Stimulated activated CD8-positive, alpha-beta memory T cell treated with anti-CD3 and anti-CD28 coated beads, Interleukin-2, amount 100 ng/mL, for 1 hour (primary cell): ENCODE measurements at places on chromosomes 7 and 10.

DNA sequence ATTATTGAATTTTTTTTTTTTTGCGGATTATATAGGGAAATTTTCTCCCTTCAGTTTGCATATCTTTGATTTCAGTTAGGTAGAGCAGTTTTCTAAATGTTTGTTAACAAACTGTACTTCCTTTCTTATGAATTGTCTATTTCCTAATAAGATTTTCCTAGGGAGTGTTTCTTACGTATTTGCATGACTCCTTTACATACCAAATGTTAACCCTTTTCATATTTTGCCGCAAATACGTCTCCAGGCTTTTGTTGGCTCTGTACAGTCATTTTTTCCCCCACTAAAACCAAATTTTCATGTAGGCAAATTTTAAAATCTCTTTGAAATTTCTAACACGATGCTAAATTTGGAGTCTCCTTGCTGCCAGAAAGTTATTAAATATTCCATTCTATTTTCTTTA is 1.9 kb upstream of the FRAT2 start:
- DNase-seq: no peak

DNA sequence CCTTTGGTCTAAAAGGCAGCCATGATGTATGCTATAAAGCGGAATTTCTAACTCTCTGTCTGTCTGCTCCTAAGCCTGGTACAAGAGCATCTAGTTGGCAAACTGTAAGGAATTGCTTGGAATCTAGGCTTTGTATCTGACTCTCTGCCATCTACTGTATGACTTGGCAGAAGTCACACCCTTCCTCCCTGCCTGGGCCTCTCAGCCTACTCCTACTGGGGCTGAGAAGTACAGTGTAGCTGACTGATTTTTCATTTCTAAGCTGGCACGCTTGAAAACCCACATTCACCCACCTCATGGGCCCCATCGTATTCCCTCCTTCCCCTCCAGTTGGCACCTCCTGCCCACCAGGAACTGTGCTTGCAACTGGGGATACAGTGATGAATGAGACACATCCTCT is 435.2 kb downstream of the PLXNA4 start:
- no peak for DNase-seq

DNA sequence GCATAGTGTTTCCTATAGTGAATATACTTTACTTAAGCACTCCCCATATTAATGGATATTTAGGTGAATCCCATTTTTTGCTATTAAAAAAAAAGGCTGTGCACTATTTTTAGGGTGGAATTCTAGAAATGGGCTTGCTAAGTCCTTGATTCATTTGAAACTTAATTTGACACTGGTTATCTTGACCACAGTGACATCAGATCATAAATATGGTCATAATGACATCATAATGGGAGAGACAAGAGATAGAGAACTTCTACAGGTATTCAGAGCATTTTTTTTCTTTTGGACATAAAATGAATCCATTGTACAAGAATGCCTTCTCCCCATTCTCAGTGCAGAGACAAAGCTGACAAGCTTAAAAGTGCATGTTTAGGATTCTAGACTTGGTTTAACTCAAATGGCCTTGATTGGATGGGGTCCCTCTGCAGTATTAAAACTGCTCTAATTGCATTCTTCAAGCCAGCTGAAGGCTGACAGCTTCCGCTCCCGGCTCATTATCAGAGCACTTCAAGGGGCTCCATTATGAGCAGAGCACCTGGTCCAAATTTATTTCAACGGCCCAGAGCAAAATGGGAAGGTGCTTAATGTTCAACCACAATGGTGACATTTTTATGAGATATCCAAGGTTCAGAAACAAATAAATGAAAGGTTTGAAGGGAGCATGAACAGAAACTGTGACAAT is 104.8 kb downstream of the JAZF1 start:
- no peak for DNase-seq

- DNase-seq: no peak
Measured at GRCh38 chr7:43385309-43385680, 197.6 kb upstream of the STK17A start.

- DNase-seq: no peak
Measured at GRCh38 chr10:50540826-50541122, 83.0 kb downstream of the SGMS1 start.

DNA sequence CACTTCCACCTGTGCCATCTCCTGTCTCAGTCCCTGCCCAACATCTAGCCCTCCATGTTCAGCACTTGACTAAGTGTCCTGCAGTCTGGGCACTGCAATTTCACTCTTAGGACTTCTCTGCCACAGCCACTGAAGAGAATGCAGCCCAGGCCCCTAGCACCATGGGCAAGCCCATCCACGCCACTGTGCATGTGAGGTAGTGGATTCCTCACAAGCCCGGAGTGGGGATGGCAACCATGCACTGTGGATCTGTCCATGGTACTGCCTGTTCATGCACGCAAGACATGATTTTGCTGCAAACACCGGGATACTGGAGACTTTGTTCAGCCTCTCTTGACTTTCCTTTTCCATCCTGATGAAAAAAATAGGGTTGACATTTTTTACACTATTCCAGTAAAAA is 12.3 kb downstream of the DDC start:
- no peak for DNase-seq

DNA sequence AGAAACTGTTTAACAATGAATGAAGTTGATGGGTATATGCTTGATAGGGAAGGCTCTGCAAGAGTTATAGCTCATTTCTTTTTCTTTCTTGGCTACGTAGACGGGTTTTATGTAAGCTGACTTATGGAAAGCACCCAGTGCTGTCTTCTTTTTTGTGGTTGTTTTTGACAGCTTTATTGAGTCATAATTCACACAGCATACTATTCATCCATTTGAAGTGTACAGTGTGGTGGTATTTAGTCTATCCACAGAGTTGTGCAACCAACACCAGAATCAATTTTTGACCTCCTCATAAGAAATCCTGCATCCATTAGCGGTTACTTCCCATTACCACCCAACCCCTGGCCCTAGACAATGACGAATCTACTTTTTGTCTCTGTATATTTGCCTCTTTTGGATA is 240.6 kb upstream of the KIAA1217 start:
- no peak for DNase-seq

GRCh38 chr7:46318276-46318675 is 397.2 kb upstream of the IGFBP3 start:
- DNase-seq: no peak

DNA sequence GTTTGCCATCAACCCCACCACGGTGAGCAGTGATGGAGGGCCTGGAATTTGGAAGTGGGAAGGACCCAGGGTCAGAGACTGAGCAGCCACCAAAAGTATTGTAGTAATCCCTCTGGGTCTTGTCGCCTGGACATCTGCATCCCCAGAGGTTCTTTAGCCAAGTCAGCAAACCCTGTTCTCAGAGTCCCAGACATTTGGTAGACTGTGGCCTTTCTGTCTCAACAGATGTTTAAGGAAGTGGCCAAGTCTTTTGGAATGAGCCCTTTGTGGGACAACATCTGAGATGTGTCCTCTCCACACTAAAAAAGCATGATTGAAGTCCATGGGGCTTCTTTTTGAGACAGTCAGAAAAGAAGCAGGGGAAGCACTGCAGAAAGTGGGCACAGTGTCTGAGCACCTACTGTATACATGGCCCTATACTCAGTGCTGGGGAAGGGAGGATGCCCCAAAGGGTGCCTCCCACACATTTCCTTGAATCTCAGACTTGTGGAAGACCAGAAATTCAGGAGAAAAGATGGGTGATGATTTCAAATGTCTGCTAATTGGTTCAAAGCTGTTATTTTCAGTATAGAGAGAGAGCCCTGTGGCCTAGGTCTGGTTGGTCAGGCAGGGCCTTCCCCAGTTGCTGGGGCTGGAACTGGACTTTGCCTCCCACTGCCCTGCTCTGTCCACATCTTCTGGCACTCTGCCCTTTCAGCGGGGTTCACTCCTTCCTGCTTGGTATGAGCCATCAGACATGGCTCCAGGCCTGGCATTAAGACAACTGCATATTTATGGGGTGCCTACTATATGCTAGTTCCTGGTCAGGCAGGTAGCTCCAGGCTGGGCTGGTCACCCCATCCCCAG is 26.5 kb upstream of the VSIR start:
- no peak for DNase-seq

- no peak for DNase-seq
Measured at GRCh38 chr7:699476-700170, 26.9 kb upstream of the DNAAF5 start.

DNA sequence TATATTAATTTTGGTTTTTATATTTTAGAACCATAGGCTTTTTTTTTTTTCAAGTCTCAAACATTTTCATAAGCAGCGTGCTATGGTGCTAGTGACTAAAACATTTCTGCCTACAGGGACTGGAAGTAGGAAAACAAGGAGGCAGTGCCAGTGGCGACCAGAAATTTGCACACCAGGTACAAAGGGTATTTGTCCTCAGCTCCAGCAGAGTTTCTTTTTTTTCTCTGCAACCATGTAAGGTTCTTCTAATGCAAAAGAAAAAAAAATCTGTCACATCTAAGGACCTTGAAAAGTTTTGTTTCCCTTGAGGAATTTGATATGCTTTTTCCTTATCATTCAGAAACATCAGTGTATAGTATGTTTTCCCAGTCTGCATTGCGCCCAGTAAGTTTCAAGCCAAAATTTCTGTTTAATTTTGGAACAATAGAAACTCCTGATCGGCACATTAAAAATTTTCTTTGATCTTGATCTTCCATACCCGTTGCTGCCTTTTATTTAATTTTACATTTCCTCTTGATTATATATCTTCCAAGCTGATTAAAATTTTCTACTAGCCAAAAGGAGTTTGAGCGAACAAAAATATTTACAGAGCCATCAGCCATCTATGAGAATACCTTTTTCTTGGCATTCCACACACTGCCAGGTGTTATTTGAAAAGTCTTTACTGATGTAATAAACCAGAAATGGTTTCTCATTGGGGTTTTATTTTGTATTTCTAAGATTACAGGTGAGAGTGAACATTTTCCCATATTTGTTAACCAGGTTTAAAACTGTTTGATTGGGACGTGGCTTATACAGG is 956 bp upstream of the KLHDC10 start:
- DNase-seq: no peak

GRCh38 chr10:24751716-24752115 is 28.0 kb upstream of the ARHGAP21 start:
- no peak for DNase-seq

DNA sequence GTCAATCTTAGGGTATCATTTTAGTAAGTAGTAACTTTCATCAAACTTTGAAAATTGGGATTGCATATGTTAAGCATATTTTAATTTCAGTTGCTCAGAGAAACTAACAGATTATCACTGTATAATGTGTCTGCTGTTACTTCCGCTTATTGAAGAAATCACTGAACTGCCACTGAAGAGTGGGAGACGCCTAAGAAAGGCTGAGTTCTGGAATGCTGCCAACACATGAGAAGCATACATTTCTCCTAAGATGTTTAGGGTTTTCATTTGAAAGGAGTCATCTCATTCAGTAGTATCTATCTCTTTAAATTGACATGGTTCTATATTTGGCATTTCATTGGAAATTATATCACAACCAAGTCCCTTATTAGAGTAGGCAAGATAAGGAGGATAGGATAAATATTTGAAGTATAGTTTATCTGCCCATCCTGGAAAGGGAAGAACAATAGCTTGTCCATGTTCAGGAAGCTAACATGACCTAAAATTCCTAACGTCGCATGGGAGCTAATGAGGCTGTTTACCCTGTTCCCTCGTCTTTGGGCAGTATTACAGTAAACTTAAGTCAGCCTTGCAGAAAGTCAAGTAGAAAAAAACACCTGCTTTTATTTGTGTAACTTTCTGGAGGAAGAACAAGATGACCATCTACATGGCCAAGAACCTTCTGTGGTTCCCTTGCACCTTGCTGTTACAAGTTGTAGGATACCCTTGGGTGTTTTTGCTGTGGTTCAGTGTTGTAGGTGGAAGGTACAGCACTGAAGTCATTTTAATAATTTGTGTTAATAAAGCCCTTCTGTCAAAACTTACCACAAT is 67.3 kb downstream of the NHLRC2 start:
- DNase-seq: no peak

DNA sequence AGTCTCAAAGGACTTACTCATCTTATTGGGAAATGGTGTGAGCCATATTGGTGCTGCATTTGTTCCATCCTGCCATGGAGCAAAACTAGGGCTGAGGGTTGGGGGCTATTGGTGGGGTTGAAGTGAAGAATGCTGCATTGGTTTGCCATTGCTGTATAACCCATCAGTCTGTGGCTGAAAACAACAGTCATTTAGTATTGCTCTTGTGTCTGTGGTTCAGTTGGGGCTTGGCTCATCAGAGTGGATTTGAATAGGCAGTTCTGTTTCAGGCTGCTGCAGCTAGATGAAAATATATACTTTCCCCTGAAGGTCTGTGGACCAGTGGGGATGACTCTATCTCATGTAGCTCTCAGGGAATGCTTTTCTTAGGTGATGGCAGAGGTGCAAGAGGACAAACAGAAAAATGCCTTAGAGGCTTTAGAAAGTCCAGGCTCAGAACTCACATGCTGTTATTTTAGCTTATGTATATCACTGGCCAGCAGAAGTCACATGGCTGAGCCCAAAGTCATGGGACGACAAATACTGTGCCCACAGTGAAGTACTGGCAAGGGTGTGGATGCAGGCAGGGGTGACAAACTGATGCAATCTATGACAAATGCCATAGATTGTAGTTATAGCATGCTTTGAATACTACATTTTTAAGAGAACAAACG is 15.2 kb upstream of the EXOC6 start:
- DNase-seq: no peak

DNA sequence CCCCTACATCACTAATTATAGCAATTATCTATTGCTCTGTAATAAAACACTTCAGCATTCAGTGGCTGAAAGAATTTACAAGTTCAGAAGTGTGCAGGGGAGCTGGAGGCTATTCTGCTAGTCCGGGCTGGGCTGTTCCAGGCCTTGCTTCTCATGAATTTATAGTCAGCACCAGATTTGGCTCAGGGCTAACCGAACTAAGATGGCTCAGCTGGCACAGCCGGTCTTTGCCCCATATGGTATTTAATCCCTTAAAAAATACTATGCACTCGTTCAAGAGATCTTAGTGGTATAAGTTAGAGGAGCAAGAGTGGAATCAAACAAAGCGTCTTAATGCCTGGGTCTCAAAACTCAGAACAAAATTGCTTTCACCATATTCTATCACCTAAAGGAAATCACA is 932.9 kb downstream of the XPNPEP1 start:
- DNase-seq: no peak

GRCh38 chr10:112896273-112896672 is 53.8 kb upstream of the TCF7L2 start:
- DNase-seq: no peak

DNA sequence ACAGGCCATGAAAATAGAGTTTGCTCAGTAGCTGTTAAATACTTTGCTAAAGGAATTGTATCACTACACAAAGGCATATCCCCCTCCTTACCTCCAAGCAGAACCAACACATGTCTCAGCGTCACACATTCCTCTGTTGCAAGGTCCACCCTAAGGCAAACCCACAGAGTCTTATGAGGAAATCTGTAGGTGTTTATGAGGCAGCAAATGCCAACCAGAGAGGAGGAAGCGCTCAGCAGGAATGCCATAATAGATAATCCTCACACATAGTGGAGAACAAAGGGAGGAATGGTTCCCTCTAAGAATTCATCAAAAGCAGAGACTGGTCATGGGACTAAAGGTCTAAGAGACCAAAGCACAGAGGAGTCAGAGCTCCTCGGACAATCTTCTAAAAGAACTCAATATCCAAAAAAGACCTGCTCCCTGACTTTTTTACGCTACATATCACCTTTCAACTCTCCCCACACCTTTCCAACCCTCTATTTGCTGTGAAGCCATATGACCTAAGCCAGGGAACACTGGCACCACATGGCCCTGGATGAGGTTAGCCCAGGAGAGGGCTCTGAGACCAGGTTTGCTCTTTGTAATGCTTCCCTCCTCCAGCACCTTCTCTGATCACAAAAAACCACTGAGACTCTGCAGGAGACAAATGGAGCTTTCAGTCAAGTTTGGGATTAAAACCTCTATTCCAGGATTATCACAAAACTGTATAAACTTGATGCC is 7.3 kb downstream of the SLC25A13 start:
- no peak for DNase-seq
